ENCODE measurements at places on chromosomes 7 and 10. TPM values are rescaled to one million over a fixed set of nuclear protein-coding genes. Genes with fewer than 3 reads are reported as not detected.

The SBDS gene
- total RNA-seq = 52.4 TPM

The TES gene
- total RNA-seq = 13.4 TPM

The GAD2 gene
- 9.7 TPM for total RNA-seq

The ACTR3C gene
- total RNA-seq = 7.3 TPM

The INTS1 gene
- total RNA-seq = 15.8 TPM

The CALHM2 gene
- total RNA-seq = 3.1 TPM

The GPRIN2 gene
- total RNA-seq = 19.3 TPM

The ARPC1A gene
- 72.1 TPM for total RNA-seq

The CCDC3 gene
- 12.8 TPM for total RNA-seq

The KLHL7 gene
- 93.7 TPM for total RNA-seq

The PRTFDC1 gene
- total RNA-seq = 35.7 TPM

The FKBP6 gene
- not detected for total RNA-seq

The EPO gene
- not detected for total RNA-seq

The BICC1 gene
- total RNA-seq = 7.6 TPM

The STX1A gene
- 49.8 TPM for total RNA-seq

The CNOT4 gene
- total RNA-seq = 32.4 TPM

DNA sequence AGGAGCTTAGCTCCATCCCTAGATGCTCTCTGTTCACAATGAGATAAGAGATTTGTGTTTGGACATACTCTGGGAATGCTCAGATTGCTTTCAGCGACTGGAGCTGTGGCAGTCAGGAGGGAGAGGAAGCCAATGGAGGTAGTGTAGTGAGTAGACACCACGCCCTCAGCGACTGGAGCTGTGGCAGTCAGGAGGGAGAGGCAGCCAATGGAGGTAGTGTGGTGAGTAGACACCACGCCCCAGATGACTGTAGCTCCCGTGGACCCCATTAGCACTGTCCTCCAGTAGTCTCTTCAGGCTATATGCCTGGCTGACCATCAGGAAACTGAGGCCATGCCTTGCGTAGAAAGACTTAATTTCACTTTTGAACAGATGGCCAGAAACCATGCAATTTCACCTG, 1033.8 kb downstream of the NRG3 start:
- no peak for DNase-seq

- no peak for DNase-seq
Measured at GRCh38 chr7:1521456-1521855, 9.0 kb upstream of the MAFK start.

- DNase-seq = no peak
Measured at GRCh38 chr7:127387974-127388373, 4.5 kb downstream of the ZNF800 start.

- DNase-seq = no peak
Measured at GRCh38 chr10:113562069-113562468, 9.2 kb downstream of the HABP2 start.

- DNase-seq = no peak
Measured at GRCh38 chr10:44343843-44344242, 41.1 kb downstream of the CXCL12 start.

DNA sequence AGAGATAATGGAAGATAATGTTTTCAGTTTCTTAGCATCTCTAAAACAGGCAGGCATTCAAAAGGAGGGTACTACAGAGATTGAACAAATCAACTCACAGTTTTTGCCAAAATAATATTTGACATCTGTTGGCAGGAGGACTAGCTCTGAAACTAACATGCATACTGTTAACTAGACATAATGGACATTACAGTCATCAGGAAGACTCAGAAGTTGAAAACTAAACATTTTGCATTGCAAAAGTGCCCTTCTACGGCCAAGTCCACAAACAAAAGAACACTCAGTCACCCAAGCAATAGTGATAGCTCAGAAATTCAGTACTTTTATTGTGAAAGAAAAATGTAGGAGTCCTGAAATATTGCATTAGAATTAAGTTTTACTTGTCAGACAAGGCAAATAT, 399.0 kb downstream of the HGF start:
- DNase-seq = no peak

DNA sequence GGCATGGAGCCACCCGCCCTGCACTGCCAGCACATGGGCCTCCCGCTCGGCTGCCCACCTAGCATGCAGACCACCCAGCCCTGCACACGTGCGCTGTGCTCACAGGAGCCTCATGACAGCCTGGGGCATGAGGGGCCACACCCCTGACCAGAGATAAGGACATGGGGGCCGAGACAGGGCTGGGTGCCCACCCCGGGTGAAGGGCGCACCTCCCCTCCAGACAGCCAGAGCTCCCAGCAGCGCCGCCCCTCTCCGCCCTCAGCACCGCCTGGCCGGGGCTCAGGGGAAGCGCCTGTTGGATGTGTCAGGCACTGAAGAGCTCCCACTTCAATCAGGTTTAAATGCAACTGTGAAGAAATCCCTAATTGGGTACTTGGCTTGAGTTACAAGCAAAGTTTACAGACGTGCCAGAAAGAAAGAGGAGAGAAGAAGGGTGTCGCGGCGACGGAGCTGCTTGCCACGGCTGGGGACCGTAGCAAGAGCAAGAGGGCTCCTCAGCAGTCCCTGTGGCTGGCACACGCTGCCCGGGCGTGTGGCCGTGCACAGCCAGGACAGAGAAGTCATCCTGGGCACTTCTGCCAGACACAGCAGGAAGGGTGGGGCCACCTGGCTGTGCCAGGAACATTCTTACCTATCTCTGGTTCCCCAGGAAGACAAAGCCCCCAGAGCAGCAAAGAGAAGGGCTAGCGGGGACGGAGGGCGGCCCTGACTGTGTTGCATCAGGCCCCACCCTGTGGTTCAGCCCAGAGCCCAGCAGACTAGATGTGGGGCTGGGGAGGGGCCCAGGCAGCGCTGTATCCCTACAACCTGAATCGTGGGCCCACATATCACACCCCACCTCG, 247.4 kb downstream of the ELFN1 start:
- no peak for DNase-seq

DNA sequence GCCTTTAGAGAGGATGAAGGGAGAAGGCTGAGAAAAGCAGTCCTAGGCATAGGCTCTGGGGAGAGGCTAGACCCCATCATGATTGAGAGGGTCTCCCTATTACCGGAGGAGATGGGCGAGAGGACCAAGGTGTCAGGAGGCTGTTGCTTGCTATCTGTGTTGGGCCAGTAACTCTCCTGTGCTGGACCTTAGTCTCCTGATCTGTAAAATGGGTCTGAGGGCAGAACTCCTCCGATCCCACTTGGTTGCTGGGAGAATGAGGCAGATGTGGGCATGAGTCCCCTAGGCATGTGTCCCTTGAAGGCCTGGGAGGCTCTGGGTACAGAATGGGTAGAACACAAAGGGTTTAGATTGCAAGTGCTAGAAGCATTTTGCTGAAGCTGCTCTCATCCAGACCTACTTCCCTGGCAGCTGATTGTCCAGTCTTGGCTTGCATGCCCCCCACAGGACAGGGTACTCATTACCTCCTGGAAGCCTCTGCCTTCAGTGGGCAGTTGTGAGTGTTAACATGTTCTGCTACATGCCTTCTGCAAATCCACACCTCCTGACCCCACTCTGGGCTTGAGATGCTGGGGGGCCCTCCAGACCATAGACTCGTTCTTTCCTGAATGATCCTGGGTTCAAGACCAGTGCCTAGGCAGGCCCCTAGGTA, 4.4 kb downstream of the ZMIZ1 start:
- no peak for DNase-seq

- DNase-seq = no peak
Measured at GRCh38 chr10:33676606-33677339, 342.3 kb upstream of the NRP1 start.

DNA sequence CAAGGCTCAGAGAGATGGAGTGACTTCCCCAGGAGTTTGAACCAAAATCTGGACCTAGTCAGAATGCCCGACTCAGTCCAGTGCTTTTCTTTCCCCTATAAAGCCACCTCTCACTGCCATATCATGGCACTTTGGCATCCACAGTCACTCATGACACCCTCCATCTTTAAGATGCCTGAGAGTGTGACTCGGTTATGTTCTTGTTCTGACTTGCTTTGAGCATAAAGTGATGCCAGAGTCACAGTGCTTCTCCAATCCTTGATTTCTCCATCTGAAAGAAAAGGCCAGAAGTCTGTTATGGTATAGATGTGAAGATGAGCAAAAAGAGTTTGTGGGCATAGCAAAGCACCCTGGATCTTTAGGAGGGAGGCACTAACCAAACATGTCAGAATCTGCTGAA, 538.1 kb downstream of the SORCS1 start:
- no peak for DNase-seq

DNA sequence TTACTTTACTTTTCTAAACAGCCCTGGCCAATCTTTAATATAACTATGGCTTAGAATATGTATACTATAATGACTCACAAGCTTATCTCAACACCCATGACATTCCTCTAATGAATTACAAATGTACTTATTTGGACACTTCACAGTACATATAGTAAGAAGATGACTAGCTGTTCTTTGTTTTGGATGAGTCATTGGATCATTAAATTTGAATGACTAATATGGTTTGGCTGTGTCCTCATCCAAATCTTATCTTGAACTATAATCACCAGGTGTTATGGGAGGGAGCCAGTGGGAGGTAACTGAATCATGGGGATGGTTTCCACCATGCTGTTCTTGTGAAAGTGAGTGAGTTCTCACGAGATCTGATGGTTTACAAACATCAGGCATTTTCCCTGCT, 807.5 kb upstream of the SORCS1 start:
- DNase-seq = no peak

DNA sequence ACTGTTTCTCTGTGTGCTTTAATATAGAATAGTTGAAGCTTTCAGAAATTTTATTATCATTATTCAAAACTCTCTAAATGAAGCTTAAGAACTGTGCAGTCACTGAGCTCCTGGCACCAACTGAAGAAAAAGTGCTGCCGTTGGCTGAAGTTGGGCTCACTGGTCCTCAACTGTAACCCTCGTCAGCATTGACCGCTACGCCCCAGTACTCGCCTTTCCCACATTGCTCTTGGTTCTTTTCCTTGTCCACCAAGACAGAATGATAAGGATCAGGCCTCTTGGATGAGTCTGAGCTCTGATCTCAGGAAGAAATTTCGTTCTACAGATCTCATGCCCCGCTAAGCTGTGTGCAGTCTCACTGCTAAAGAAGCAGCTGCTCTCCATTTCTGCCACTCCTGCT, 7.9 kb upstream of the TAF3 start:
- no peak for DNase-seq

DNA sequence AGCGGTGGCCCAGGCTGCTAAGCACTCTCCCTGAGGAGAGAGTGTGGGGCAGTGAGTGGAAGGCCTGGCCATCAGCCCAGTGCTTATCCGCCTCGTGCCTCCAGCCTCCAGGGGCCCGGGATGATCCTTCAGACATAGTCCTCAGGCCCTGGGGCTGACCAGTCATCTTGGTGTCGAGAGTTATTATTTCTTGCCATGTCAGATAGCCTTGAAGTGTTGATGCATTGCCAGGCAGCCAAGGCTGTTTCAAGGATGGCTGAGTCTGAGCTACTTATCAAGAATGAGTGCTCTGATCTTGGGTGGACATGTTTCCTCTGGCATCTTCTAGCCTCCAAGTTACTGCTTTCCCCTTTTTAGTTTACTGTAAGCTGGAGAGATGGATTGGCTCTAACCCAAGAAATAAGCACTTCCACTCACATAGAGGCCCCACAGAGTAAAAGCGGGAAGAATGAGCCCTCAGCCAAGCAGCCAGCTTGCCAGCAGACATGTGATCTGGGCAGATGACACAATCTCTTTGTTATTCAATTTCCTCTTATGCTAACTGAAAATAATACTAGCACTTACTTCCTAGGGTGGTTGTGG, 136.5 kb upstream of the NAMPT start:
- peak; percentile 26 for DNase-seq

DNA sequence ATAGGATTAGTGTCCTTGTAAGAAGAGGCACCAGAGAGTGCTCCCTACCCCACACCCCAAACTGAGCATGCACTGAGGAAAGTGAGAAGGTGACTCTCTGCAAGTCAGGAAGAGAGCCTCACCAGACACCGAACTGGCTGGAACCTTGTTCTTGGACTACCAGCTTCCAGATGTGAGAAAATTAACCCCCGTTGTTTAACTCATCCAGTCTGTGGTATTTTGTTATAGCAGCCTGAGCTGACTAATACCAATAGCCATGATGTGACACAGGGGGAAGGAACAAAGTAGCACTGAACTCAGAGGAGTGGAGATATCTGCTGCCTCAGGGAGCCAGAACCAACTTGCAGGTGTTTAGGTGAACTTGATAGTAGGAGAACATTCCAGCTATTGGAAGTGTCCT, 415.2 kb upstream of the ZMIZ1 start:
- DNase-seq = no peak

DNA sequence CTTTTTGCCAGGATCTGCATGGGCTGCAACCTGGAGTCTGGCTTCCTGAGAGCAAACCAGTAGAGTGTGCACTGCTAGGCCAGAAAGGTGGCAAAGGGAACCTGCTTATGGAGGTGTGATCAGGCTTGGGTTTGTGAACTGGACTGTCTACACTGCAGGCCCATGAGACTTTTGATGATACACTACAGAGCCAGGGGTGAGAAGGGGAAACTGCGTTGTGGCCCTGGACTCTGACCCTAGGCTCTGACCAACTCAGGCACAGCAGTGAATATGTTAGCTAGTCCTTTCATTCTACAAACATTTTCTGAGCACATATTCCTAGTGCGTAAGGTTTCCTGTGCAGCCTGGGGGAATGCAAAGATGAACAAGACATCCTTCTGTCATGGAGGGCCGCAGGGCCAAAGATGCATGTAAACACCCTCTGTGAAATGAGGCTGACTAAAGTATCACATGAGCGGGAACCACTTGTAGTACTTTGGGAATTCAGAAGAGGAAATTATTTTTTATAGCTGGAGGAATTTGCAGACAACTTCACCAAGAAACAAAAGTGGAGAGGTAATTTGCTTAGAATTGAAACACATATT, 63.8 kb upstream of the HPS1 start:
- DNase-seq = no peak

DNA sequence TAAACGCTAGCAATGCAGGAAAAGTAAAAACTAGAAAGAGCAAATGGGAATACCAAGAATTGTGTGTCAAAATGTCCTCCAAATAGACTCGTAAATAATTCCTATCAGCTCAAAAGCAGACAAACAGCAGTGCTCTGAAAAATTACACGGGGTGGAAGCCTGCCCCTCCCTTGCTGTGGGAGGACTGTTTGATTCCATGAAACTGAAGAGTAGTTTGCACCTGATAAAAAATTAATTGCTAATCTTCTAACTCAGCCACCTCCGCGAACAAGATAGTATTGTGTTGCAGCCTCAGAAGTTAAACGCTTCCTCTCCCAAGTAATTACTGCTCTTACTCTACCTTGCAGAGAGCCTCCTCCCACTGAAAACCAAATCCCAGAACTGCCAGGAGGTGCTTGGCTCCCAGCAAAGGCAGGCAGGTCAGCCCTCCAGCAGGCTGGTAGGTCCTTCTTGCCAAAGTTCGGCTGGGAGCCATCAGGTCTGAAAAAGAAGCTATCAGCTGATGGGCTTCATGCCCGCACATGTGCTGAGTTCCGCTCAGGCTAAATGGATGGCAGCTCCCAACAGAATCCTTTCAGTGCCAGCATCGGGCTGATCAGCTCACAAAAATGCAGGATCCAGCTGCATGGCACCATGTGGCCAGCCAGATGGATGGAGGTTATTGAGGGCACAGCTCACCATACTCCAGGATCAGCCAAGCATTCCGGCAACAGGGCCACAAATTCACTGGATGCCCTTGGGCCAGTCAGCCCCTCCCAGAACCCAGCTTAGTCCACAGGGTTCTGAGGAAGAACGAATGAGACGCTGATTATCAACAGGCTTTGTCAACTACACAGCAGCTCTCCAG, 37.1 kb downstream of the MAD1L1 start:
- peak; percentile 69 for DNase-seq
